Activated gamma-delta T cell (primary cell): ENCODE measurements at places on chromosomes 3 and 15.

- no peak for DNase-seq
Observed at GRCh38 chr3:128174675-128175590, 21.7 kb downstream of the EEFSEC start.

- no peak for DNase-seq
Observed at GRCh38 chr3:162112719-162113118, 616.1 kb downstream of the OTOL1 start.

GRCh38 chr3:188326111-188326510 lies 172.2 kb downstream of the LPP start:
- no peak for DNase-seq

DNA sequence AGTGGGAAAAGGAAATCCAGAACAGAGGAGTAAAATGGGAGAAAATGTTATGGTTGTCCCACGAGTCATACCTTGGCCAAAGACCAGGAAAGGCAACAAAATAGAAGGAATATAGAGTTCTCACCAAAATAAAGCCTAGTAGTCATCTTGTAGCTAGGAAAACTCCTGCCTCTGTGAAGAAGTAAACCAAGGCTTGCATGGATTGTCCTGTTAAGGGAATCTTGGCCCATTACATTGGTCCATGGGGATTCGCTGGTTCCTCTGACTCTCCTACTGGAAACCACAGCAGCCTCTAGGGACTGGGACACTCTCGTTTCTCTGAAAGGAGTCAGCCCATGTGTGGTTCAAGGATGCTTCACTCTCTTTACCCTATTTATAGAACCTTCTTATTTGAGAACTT lies 62.9 kb upstream of the FNDC3B start:
- DNase-seq, result no peak

DNA sequence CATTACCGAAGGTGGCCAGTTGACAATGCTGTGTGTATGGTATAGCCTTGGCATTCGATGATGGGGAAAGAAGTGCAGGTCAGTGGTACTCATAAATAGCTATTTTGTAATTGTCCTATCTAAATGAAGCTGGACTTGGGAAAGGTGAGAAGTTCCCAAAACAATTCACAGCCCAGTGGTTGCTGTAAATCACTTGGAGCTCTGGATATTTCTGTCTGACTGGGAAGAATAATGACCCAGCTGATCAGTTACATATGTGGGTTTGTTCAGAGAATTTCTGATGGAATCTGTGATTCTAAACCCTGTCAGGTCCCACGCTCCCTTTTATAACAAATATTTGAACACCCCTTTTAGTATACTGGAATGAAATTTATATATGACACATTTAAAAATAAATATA lies 133.9 kb upstream of the PFN2 start:
- DNase-seq, result no peak

- DNase-seq, result no peak
Observed at GRCh38 chr3:57706462-57706861, 13.6 kb upstream of the DENND6A start.

- no peak for DNase-seq
Observed at GRCh38 chr15:64149424-64149823, 2.1 kb upstream of the SNX22 start.

DNA sequence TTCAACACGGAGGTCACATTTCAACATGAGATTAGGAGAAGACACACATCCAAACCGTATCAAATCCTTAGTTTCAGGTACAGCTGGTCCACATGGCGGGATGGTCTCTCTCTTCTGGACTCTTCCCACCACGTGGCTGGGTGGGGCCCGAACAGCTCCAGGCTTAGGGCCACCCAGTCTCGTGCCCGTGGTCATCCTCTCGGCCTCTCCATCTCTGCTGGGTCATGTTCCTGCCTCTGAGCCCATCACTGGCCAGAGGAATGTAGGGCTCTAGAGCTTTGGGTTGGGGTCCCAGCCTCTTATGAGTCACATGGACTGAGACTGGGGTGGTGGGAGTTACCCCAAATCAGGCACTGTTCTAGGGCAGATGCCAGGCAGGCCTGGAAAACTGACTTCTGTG lies 12.2 kb downstream of the SYNM start:
- no peak for DNase-seq

GRCh38 chr3:23778446-23778845 lies 27.3 kb upstream of the UBE2E1 start:
- DNase-seq, result no peak

DNA sequence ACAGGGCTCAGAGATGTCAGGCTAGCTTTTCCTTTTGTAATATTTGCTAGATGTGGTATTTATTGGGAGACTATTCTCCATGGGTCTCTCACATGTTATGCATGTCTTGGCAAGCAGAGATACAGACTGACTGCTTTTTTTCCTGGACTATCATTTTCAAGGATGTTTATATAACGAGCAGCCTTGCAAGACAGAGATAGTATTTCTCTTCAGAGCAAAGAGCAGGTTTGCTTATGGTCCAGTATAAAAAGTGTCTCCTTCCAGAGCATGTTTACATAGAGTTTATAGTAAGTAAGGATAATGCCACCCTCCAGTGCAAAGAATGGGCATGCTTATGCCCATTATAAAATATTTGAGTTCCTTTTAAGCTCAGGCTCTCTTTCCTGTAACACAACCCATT lies 24.6 kb downstream of the GTF2E1 start:
- DNase-seq, result no peak

DNA sequence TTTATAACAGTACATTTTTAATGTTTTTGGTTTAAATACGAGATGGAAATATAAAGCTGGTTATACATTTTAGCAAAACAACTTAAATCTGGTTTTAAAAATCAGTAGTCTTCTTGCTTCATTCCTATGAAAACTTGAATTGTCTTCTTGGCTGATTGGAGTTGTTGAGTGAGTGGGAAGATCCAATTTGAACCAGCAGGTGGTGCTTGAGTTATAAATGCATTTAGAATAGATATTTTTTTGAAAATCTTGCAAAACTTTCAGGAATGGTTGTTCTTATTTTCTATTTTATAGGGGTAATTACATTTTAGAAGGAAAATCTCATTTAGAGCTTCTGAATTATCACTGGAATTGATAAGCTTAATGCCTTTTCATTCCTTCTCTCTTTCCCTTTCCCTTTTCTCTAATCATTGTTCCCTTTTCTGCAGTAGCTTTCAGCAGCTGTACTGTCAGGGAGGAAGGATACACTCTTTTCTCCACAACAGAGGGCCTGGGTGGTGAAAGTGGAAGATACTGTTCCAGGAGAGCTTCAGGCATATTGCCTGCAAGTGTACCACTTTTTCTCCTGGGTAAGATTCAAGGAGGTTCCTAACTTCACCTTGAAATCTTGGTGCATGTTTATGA lies 335.6 kb downstream of the NLGN1 start:
- DNase-seq, result no peak

DNA sequence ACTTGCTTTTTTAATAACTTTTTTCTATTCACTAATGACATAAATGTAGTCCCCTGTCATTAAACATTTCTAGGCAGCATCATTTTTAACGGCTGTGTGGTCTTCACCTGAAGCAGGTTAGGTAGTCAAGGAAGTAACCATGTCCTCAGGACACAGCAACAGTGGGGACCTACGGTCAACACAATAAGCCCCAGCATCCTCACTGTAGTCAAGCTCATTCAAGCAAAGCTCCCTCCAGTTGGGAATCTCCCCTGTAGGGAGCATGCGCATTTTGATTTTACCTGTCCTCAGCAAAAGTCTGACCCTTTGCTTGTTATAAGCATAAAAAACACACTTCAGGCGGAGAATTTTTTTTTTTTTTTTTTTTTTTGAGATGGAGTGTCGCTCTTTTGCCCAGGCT lies 151.4 kb downstream of the SHQ1 start:
- no peak for DNase-seq

DNA sequence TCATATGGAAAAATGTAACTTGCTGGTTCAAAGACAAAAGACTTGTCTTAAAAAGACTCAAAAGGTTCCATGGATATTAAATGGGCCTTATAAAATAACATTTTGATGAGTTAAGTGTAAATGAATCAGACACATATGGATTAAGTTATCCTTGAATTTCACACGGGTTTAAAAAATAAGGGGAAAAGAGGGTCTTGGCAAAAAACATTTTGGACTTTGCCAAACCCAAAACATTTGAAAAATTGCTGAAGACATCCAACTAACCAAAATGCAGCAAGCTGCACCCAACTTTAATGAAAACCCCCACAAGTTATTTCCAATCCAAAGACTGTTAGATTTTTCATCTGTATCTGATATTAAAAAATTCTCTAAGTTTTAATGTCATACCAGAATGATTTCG lies 200.7 kb downstream of the MEIS2 start:
- no peak for DNase-seq

- DNase-seq, result no peak
Observed at GRCh38 chr3:21417991-21418390, 333.0 kb downstream of the ZNF385D start.

GRCh38 chr3:114624571-114625181 lies 330.8 kb downstream of the TIGIT start:
- DNase-seq, result no peak

- no peak for DNase-seq
Observed at GRCh38 chr3:66107855-66108254, 69.1 kb upstream of the MAGI1 start.

GRCh38 chr15:99098991-99099390 lies 5.9 kb upstream of the SYNM start:
- DNase-seq, result no peak

GRCh38 chr3:126356373-126357264 lies 589 bp downstream of the KLF15 start:
- peak; percentile 17 for DNase-seq

DNA sequence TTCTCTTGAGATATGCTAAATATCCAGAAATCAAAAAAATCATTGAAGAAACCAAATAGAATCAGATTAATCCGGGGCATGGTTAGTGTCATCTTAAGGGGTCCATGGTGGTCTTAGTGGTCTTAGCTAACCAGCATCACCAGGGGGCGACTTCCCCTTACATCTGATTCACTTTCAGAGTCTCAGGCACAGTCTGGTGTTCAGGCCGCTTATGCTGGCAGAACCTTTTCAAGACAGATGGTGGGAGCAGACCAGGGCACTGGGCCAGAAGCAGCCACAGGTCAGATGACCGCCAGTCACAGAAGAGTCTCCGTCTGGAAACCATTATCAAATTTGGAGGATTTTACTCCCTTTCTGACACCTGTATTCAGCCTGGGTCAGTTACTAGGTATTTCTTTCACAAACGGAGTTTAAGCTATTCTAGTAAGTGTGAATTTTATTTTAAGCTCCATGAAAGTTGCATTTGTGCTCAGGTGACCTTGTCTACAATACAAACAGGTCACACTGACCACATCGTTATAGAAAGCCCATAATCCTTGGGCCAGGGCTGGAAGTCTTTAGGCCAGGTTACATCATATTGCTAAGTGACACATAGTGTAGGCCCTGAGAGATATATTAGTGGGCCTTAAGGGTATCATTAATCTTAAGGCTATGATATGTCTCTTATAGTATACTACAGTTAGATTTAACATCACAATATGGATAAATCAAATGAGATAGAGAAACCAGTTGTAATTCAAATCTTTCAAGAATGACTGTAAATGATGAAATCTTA lies 365.5 kb downstream of the GBE1 start:
- no peak for DNase-seq

- DNase-seq, result no peak
Observed at GRCh38 chr15:52331490-52332240, 36.1 kb upstream of the MYO5C start.

- DNase-seq, result no peak
Observed at GRCh38 chr3:40278791-40279190, 30.7 kb upstream of the EIF1B start.
